ENCODE measurements at places on chromosomes 12 and 14. TPM values are rescaled to one million over a fixed set of nuclear protein-coding genes. Genes with fewer than 3 reads are reported as not detected.

The AKAP6 gene
- 9.2 TPM for total RNA-seq

The ACVRL1 gene
- total RNA-seq, result not detected

The SDR9C7 gene
- 0.17 TPM for total RNA-seq

The FAM186B gene
- total RNA-seq, result 0.29 TPM

The AKAP3 gene
- total RNA-seq, result 0.83 TPM

The ANKRD33 gene
- not detected for total RNA-seq

The ADSS1 gene
- total RNA-seq, result 0.53 TPM

The PLEKHH1 gene
- total RNA-seq, result 6.7 TPM

The MORN3 gene
- total RNA-seq, result not detected

The LALBA gene
- total RNA-seq, result not detected

The HOXC13 gene
- 10.2 TPM for total RNA-seq

The KIF5A gene
- 2.4 TPM for total RNA-seq

The CLEC4D gene
- not detected for total RNA-seq

The ACSM4 gene
- not detected for total RNA-seq

The PDE3A gene
- total RNA-seq, result not detected

The KRT71 gene
- not detected for total RNA-seq

The TOMM20L gene
- not detected for total RNA-seq

The POTEG gene
- total RNA-seq, result not detected

The KRT8 gene
- 397 TPM for total RNA-seq

The ULK1 gene
- 17.8 TPM for total RNA-seq

Measured in mammary epithelial cell (primary cell).